Stimulated activated CD4-positive, alpha-beta T cell treated with anti-CD3 and anti-CD28 coated beads, Interleukin-1b, Interleukin-23, amount 100 ng/mL, for 48 hours (primary cell): ENCODE measurements at places on chromosomes 2 and 18.

GRCh38 chr18:74197705-74198341, 49.5 kb downstream of the TIMM21 start:
- DNase-seq = no peak

- DNase-seq = no peak
Observed at GRCh38 chr2:68368654-68369336, 3.7 kb downstream of the PLEK start.

DNA sequence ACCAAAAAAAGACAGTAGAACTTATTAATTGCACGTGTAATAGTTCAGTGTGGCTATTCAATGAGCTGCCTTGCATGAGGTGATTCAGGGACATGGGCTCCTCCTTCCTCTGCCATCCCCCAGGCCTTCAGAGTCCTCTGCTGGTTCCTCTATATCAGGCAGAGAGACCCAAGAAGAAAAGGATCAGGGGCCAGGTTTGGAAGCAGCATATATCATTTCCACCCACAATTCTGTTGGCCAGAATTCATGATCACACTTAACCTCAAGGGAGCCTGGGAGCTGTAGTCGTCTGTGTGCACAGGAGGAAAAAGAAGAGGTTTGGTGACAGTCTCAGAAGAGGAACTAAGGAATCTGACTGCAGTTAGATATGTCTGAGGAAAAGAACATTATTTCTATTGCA, 114.0 kb upstream of the GLS start:
- DNase-seq = no peak

DNA sequence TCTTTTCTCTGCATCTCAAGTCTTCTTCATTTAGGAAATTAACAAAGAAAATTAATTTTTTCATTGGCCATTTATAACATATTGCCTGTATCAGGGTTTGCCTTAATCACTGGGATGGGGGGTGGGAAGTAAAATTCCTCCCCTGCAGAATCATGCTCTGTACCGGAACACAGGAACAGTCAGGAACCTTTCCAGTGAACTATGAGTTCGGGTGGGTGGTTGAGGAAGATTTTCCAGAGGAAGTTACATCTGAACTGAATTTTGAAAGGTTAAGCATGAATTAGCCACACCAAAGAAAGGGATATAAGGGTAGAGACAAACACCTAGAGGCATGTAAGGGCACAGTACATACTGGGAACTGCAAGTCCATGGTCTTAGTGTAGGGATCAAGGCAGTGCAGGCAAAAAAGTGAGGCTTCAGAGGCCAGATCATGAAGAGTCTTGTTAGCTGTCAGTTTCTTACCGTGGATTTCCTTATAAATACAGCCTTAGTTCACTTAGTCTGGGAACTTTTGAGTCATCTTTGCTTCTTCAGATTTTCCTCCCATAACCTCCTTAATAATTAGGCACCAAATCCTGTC, 55.6 kb downstream of the FAM117B start:
- DNase-seq = no peak

DNA sequence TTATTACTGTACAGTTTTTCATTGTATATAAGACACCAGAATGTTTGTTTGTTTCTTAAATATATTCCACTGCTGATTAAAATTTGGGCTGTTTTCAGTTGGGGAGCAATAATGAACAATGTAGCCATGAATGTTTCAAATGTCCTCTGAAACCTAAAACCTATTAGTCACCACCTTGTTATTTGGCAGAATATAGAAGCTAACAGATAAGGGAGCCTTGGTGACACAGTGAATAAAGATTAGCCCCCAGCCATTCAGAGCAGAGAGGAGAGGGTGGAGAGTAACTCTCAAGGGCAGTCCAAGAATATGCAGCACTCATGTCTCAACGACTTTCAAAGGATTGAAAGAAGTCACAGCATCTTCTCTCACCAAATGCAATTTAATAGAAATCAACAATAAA, 43.1 kb upstream of the ATP8B1 start:
- DNase-seq = no peak

- DNase-seq = no peak
Observed at GRCh38 chr2:187549951-187550555, 4.2 kb downstream of the TFPI start.

DNA sequence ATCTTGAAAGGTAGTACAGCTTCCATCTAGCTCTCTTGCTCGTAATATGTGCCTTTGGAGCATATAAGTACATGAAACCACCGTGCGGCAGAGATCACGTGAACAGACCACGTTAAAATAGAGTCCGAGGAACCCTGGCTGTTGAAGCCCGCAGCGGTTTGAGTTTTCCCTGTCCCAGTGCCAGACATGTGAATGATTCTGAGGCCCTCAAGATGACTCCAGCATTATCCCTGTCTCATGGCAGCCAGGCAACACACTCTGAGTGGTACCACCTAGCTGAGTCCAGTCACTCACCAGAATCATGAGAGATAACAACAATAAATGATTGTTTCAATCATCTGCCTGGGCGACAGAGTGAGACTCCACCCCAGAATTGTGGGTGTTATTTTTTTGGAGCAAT, 21.6 kb upstream of the AAK1 start:
- no peak for DNase-seq

GRCh38 chr2:8475349-8476031, 206.4 kb upstream of the ID2 start:
- DNase-seq = peak; percentile 55

DNA sequence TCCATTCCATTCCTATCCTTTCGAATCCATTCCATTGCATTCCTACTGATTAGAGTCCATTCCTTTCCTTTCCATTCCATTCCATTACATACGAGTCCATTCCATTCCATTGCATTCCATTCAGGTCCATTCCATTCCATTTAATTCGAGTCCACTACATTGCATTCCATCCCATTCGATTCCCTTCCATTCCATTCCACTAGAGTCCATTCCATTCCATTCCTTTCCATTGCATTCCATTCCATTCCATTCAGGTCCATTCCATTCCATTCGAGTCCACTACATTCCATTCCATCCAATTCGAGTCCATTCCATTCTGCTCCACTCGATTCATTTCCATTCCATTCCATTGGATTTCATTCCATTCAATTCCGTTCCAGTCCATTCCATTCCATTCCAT, 1133.6 kb downstream of the RPIA start:
- no peak for DNase-seq

DNA sequence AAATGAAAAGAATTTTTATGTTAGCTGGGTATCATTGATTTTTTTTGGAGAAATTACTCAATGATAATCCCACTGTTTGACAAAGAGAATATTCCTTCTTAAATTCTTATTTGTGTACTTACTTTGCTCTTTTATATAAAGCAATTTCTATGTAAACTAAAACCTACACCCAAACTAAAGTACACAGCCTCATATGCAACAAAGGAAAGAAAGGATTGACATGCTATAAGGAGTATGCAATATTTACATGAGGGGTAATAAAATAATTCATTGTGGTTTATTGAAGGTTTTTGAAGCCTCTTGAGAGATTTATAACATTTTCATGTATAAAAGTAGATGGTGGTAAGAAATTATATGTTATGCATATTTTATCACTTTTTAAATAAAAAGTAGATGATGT, 368.5 kb downstream of the CDH7 start:
- no peak for DNase-seq

- DNase-seq = no peak
Observed at GRCh38 chr2:86054535-86055082, 51.1 kb downstream of the POLR1A start.

GRCh38 chr18:58943896-58944295, 79.2 kb downstream of the ZNF532 start:
- DNase-seq = no peak

- DNase-seq = no peak
Observed at GRCh38 chr18:26617151-26617554, 68.8 kb upstream of the KCTD1 start.

GRCh38 chr18:399631-400135, 100.8 kb downstream of the COLEC12 start:
- DNase-seq = no peak

GRCh38 chr18:2655178-2655953, at the start of gene SMCHD1:
SMCHD1 (plus strand) TSS chr18:2655726; CDS start chr18:2656076, 350 bp downstream.
- peak; percentile 93 for DNase-seq
